ENCODE measurements at places on chromosomes 11 and 22. TPM values are rescaled to one million over a fixed set of nuclear protein-coding genes. Genes with fewer than 3 reads are reported as not detected.

Gene GUCY1A2
- 0.22 TPM for total RNA-seq

Gene FOLH1
- not detected for total RNA-seq

DNA sequence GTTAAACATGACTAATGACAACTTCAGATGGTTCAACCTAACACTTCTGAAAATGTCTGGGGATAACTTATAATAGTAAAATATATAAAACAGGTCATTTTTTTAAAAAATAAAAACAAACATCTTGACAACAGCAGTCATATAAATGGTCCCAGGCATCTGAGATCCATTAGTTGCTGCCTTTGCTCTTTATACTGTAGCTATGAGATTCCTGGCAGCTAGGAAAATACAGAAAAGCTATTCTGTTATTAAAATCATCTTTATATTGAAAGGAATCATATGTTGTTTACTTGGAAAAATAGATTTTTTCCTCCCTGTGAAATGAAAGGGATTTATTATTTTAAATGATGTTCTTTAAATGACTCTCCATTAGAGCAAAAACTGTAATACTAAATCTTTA, 55.7 kb upstream of the DEUP1 start:
- no peak for DNase-seq

- DNase-seq, result no peak
Observed at GRCh38 chr22:46929046-46929709, 166.7 kb downstream of the TBC1D22A start.

DNA sequence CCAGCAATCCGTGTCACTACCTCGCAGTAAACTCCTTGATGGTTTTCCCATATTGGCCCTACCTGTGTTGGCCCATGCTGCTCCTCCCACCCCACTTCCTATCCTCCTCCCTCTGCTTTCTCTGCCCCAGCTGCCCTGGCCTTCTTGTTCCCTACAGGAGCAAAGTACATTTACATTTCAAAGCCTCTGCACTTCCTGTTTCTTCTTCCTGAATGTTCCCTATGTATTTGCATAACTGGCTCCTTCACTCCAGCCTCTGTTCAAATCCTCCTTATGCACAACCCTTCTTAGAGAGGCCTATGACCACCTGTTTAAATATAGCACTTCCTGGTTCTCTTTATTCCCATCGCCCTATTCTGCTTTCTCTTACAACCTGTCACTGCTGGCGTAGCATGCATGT, 62.2 kb downstream of the PARVA start:
- no peak for DNase-seq

- DNase-seq, result no peak
Observed at GRCh38 chr11:1917523-1918435, 1.7 kb upstream of the TNNT3 start.

- DNase-seq, result no peak
Observed at GRCh38 chr22:44871782-44872181, 119.4 kb downstream of the ARHGAP8 start.

DNA sequence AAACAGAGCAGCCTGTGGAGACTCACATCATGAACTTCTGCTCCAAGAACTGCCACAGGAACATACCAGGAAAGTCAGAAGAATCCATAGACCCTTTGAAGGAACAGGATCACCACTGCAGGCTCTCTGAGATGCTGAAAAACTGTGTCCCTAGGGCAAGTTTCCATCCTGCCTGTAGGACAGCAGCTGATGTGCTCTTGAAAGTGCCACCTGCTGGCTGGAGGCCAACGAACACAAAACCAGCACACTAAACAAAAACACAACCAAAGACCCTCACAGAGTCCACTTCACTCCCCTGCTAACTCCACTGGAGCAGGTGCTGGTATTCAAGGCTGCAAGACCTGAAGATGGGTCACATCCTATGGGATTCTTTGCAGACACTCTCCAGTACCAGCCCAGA, 12.0 kb upstream of the NXPE1 start:
- no peak for DNase-seq

- no peak for DNase-seq
Observed at GRCh38 chr22:36538529-36538928, 9.6 kb upstream of the EIF3D start.

Gene PARVG
- total RNA-seq, result 0.22 TPM

GRCh38 chr11:27085605-27086004, 45.0 kb downstream of the BBOX1 start:
- DNase-seq, result no peak

Gene POLR2L
- total RNA-seq, result 284 TPM

DNA sequence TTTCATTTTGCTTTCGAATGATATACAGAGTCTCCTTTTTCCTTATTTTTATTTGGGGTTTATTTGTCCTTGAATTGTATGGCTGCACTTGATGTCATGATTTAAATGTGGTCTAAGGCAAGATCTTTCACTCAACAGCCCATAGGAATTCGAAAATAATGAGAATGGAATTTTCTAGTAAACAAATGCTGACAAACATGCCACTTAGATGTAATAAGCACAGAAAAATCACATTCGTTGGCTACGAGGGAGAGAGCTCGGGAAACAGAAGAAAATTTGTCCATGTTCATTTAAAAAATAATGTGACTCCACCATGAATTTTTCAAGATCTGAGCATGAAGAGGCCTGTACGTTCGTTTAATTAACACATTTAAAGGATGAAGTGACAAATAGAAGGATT, 73.0 kb downstream of the BLID start:
- no peak for DNase-seq

DNA sequence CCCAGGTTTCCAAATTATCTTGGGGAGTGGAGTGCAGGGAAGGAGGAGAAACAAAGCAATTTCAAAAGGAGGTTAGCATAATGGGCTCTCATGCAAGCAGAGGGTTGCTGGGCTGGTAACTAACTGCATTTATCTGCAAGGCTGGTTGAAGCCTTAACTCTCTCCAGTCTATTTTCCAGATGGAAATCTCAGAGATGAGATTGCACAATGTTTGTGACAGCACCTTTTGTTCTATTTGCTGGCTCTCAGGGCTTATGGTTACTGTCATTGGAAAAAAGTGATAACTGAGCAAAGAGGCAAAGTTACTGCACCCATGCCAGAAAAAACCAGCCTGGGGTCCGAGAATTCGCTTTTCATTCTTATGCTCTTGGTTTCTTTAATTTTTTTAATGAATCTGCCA, 33.2 kb downstream of the ABCC8 start:
- DNase-seq, result no peak

- DNase-seq, result peak; percentile 8
Observed at GRCh38 chr11:124519850-124520549, 23.5 kb downstream of the OR8B12 start.

- no peak for DNase-seq
Observed at GRCh38 chr11:133897331-133897650, 52.0 kb upstream of the SPATA19 start.

- DNase-seq, result no peak
Observed at GRCh38 chr11:47791774-47792430, 24.8 kb upstream of the FNBP4 start.

Gene C22orf31
- total RNA-seq, result not detected

DNA sequence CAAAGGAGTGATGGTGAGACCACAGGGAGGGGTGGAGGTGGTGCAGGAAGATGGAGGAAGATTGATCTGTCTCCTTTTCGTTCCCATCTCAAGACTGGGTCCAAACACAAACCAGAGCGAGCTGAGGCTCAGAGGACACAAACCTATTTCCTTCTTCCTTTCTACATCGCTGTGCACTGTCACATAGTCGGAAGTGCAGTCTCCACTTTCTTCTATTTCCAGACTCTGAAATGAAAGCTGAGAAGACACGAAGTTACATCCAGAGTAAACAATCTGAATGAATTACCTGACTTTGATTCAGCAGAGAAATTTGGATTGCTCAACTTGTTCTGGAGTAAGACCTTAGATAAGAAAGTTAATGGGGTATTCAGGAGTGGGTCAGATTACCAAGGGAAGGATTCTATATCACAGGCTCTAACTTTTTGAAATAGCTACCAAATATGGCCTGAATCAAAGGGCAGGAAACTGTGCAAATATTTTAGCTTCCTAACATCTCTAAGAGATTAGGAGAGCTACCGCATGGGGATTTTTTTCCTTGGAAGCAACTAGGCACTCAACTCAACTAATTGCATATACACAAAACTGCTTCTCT, 14.4 kb downstream of the OVCH2 start:
- DNase-seq, result no peak

Measured in lung microvascular endothelial cell (primary cell).